ENCODE measurements at places on chromosomes 4 and X.

- DNase-seq: no peak
Observed at GRCh38 chr4:170716868-170717267, 627.1 kb upstream of the AADAT start.

GRCh38 chr4:118762730-118763477 is 73.0 kb downstream of the SEC24D start:
- DNase-seq: no peak

GRCh38 chr4:74501579-74501978 is 56.6 kb downstream of the AREG start:
- DNase-seq: no peak

- DNase-seq: no peak
Observed at GRCh38 chr4:37132351-37132974, 112.1 kb upstream of the NWD2 start.

GRCh38 chr4:101337688-101338087 is 9.6 kb downstream of the PPP3CA start:
- DNase-seq: no peak

- DNase-seq: no peak
Observed at GRCh38 chr4:179695175-179695574, 2252.9 kb upstream of the AGA start.

DNA sequence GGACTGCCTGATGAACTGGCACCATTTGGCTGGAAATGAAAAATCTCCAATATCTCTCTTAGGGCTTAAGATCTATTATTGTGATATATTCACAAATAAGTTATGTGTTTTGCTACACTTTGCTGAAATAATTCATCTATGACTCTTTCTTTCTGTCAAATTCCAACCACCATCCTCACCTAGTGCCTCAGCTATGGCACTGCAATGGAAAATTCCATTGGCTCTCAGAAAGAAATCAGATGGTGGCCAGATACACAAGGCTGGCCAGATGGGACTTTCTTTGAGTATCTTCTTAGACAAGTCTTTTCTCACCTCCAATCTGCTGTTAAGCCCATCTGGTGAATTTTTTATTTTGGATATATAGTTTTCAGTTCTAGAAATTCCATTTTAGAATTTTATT is 28.0 kb downstream of the NAT8L start:
- DNase-seq: no peak

- DNase-seq: peak; percentile 56
Observed at GRCh38 chrX:46547857-46548256, 2.6 kb upstream of the ZNF674 start.
